ENCODE measurements at places on chromosomes 1 and 21.

DNA sequence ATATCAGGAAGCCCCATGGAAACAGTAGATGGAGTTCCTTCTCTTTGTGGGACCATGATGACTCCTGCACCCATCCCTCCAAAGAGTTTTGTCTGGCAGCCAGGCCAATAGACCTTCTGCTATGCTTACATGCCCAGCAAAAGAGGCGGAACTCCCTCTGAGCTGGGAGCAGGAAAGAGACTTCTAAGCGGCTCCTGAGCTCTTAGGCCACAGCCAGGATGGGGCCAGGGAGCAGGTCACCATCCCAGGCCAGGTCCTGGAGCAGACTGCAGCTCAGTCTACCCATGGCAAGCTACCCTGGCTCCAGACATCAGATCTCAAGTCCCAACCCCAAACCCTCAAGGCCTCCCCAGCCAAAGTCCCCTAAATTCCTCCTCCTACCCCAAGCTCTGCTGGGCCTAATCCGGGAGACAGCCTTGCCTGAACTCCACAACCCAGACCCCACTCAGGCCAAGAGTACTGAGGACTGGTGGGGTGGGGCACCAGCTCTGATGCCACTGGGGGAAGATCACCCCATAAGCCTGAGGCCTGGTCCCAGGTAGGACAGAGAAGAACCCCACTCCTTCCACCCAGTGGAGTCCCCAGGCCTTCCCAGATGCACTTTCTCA lies 387.9 kb downstream of the MATN1 start:
- no peak for DNase-seq

DNA sequence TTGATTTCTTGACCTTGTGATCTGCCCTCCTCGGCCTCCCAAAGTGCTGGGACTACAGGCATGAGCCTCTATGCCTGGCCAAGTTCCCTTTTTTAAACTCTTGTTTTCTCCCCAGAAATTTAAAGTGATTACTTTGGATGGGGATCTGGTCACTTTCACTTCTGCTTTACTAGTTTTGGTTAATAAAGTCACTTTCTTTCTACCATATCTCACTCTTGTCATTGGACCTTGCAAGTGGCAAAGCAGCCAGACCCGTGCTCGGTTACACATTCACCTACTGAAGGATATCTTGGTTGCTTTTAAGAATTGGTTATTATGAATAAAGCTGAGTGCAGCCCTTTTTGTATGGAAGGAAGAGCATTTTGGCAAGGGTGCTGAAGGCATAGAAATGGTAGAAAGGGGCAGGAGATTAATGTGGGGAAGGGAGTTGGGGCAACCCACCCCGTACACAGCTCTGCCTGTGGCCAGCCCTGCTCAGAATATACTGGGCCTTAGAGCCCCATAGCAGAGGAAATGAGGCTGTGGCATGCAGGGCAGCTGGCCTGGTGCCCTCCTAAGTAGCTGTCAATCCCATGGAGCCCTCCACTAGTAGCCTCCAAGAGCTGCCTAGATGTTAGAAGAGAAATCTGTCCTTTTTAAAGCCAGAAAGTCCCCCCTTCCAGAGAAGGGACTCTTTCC lies 40.7 kb downstream of the CD2 start:
- DNase-seq = no peak

DNA sequence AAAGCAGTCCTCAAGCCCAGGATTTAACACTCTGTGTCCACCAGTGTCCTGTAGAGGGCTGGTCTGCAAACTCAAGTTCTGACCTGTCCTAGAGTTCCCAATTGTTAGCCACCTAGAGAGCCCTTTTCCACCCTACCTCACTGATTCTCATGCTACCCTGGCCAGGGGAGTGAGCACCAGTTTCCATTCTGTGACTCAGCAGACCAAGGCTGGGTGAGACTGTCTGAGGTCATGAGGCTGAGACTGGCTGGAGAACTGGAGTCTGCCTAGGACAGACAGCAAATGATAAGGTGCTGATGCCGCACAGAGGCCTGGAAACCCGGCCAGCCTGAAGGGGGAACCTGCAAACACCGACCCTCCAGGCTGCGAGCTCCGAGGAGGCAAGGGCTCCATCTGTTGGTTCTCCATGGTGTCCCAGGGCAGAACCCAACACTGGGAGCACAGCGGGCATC lies 13.7 kb downstream of the GLIS1 start:
- no peak for DNase-seq

GRCh38 chr1:18005238-18005637 lies 102.4 kb upstream of the IGSF21 start:
- no peak for DNase-seq

DNA sequence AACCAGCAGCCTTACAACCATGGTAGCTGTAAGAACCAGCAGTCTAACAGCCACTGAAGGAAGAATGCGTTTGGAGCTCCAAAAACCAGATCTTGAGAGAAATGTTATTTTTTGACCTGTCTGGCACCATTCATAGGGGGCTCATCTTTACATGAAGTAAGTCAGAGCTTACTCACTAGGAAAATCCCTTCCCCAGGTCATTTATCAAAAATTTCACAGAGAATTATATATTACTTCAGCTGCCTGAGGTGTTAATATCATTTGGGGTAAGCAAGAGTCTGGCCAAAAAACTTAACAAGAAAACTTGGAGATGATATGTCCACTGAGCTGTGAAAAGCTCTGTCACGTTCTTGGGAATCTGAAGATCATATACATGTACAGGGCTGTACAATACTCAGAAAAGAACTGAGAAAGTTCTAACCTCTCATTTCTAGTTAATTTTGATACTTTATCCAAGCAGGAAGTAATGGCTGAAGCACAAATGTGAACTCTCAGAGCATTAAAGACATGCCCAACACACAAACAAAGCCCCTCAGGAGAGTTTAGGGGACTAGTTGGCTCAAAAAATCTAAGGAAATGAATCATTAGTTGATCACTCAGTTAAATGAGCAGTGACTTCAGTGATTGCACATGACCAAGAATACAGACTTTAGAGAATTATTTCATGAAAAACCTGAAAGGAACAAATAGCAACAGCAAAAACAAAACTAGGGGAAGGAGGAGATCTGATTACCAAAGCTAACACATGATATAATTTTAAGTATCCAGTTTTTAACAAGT lies 681.1 kb downstream of the LTN1 start:
- no peak for DNase-seq

DNA sequence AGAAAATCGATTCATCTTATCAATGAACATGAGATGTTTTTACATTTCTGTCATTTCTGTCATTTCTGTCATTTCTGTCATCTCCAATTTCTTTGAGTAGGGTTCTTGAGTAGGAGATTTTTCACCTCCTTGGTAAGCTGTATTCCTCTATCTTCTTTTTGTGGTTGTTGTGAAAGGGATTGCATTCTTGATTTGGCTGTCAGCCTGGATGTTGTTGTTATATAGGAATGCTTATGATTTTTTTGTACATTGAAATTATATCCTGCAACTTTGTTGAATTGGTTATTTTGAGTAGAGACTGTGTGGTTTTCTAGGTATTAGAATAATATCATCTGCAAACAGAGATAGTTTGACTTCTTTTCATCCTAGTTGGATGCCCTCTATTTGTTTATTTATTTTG lies 1233.7 kb downstream of the PLA2G4A start:
- DNase-seq = no peak

DNA sequence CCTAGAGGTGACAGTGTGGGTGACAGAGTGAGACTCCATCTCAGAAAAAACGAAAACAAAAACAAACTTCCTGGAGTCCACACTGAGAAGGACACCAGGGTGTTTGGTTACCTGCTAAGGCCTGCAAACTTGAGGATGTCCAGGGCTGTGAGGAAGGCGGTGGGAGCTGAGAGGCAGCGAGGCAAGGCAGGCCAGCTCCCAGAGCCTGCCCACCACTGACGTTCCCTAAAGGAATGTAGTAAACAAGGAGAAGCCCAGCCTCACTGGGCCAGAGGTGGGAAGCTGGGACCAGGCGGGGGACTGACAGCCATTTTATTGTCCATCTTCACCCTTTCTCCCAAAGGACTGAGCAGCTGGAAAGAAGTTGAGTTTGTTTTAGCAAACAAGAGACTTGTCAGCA lies 24.1 kb downstream of the SHISA4 start:
- no peak for DNase-seq

DNA sequence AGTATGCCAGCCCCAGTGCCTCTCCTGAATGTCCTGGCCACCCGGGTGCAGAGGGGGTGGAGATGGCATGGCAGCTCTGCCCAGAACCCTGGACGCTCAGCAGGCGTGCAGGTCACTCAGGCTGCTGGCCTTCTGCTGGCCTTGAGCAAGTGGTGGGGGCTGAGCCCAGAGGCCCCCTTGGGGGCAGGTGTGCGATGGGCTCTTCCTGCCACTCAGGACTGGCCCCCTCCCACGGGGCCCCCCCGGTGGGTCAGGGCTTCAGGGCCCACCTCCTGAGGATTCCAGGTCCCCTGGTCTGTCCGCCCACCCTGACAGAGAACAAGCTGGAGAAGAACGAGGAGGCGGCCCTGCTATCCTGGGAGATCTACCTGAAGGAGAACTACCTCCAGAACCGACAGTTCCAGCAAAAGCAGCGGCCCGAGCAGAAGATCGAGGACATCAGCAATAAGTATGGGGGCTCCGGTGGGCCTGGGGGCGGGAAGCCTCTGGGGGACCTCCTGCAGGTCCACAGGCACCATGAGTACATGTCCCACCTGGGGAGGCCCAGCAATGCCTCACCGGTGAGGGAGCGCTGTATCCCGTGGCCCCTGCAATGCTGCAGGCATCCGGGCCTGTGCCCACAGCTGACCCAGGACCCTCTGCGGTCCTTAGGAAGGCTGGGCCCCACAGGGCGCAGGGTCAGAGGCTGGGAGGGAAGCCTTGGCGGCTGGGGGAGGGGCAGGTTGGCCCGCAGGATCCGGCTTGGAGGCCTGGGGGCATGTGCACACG lies 37.0 kb upstream of the LRRC3 start:
- no peak for DNase-seq

GRCh38 chr1:2547210-2548067 lies 8.7 kb upstream of the TNFRSF14 start:
- DNase-seq = no peak

GRCh38 chr1:45669859-45670655 lies 16.3 kb downstream of the GPBP1L1 start:
- DNase-seq = no peak

GRCh38 chr1:163320891-163321290 lies 863 bp upstream of the NUF2 start:
- DNase-seq = no peak

GRCh38 chr1:183435497-183435896 lies 17.3 kb upstream of the NMNAT2 start:
- no peak for DNase-seq

- DNase-seq = peak; percentile 63
Observed at GRCh38 chr21:42258150-42258884, 39.4 kb downstream of the ABCG1 start.

- DNase-seq = no peak
Observed at GRCh38 chr1:43930168-43930948, 3.2 kb upstream of the ARTN start.

GRCh38 chr21:26540651-26541050 lies 32.4 kb downstream of the CYYR1 start:
- no peak for DNase-seq

- no peak for DNase-seq
Observed at GRCh38 chr1:59915516-59915915, 11.1 kb downstream of the CYP2J2 start.

DNA sequence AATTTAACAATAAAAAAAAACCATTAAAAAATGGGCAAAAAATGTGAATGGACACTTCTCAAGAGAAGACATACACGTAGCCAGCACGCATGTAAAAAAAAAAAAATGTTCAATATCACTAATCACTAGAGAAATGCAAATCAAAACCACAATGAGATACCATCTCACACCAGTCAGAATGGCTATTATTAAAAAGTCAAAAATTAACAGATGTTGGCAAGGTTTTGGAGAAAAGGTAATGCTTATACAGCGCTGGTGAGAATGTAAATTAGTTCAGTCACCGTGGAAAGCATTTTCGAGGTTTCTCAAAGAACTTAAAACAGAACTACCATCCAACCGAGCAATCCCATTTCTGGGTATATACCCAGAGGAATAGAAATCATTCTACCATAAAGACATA lies 1091.5 kb upstream of the B3GALT2 start:
- no peak for DNase-seq

GRCh38 chr1:222769181-222769580 lies 32.2 kb downstream of the FAM177B start:
- no peak for DNase-seq

DNA sequence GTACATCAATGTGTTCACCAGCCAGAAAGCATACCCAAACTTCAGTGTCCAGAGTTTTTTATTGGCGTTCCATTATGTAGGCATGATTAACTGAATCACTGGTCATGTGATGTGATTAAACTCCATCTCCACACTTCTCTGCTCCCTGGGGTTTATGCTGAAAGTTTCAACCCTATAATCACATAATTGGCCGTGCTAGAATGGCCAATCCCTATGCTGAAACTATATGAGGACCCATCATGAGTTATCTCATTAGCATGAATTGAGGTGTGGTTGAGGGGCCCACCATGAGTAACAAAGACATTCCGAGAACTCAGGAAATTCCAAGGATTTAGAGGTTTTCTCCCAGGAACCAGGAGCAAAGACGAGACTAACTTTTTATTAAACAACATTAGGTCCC lies 31.8 kb upstream of the FBXO28 start:
- DNase-seq = no peak

DNA sequence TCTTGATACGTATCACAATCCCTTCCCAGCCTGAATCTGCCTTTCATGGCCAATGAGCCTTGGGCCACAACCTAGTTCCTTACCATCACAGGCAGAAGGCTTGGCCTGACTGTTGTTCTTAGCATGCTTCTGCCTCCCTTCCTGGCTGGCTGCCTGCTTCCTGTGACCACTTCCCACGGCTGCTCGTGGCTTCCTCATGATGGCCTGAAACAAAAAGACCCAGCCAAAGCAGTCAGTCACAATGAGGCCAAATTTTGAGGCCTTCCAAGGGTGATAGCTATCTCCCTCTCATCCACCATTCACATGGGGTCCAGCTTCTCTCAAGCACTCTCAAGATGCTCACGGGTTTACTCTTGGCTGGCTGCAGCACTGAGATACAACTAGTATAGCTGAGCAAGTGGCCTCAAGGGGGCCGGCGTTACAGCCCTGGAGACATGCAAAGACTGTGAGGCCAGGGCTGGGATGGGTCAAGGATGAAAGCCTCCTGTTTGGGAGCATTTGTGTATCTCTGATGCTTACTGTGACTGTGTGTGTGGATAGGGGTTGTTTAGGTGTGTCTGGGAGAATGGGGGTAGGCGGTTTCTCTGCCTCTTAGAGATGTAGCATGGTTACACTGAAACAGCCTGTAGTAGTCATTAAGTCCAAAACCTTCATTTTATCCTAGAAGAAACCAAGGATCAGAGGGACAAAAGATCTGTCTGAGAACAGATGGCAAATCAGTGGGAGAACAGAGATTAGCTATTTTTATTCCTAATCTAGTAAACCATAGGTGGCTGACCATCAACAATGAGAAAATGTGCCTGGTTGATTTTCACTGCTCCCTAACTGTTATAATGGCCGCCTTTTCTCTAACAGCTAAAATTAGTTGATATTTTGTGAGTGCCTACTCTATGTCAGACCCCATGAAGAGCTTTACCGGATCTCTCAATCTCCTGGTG lies 5.4 kb upstream of the TOE1 start:
- no peak for DNase-seq

- DNase-seq = no peak
Observed at GRCh38 chr21:35414056-35414455, 365.0 kb upstream of the RUNX1 start.

GRCh38 chr1:213277036-213277435 lies 226.0 kb downstream of the RPS6KC1 start:
- DNase-seq = no peak

- DNase-seq = no peak
Observed at GRCh38 chr1:9900142-9901043, 9.7 kb downstream of the CTNNBIP1 start.

GRCh38 chr21:33947451-33948095 lies 32.0 kb upstream of the ATP5PO start:
- DNase-seq = peak; percentile 65
